ENCODE measurements at places on chromosomes 5 and 9.

GRCh38 chr9:4131946-4132345, 167.9 kb downstream of the GLIS3 start:
- no peak for DNase-seq

DNA sequence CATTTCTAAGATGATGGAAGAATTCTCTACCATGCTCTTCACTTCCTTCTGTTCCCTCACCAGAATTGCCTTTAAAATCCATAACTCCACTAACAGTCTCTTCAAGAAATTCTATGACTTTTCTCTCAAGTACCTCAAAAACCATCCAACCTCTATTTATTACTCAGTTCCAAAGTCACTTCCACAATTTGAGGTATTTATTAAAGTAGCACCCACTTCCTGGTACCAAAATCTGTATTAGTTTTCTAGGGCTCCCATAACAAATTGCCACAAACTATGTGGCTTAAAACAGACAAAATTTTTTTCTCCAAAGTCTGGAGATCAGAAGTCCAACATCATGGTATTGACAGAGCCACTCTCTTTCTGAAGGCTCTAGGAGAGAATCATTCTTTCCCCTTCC, 4.9 kb upstream of the SPTLC1 start:
- DNase-seq = no peak

DNA sequence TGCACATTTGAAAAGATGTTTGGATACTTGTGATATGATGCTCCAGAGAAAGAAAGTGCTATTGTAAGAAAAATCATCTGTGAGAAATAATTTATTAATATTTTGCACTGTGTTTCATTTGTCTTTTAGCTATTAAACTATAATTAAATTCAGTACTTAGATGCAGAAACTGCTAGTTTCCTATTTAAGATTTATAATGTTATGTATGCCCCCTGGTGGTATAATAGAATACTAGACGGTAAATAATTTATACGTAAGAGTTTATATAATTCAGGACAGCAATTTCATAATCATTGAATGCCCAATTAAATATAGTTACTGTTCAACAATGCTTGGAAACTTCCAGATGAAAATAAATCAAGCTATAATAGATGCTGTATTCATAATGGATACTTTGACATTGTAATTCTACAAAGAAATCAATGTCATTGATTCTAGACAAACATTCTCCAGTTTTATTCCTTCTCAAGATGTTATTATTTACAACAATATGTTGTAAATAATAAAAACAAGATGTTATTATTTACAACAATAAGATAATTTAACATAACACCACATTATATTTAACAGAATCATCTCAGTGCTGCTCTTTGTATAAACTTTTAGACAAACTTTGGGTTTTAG, 101.0 kb downstream of the TMEM232 start:
- DNase-seq = no peak

GRCh38 chr5:55313870-55314617, 6.3 kb downstream of the MTREX start:
- DNase-seq = no peak

GRCh38 chr9:11414241-11414640, 801.4 kb upstream of the PTPRD start:
- no peak for DNase-seq

DNA sequence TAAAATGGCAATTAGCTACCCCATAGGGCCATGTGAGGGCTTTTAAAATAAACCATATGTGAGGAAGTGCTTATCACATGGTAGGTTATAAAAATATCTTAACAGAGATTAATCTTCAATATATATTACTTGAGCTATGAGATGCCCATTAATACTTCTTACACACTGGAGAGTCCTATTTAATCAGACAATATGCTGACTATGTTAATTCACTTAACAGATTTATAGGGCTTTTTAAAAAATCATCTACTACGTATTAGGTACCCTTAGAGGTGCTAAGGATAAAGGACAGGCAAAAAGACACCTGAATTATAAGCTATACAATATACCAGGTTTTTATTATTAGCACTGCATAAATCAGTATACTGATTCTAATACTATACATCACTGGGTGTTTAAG, 102.6 kb downstream of the STRBP start:
- DNase-seq = no peak
